Heart left ventricle (tissue), 16 donors: ENCODE measurements at places on chromosomes 11 and 22. TPM values are rescaled to one million over a fixed set of nuclear protein-coding genes. Genes with fewer than 3 reads are reported as not detected.

GRCh38 chr11:68469122-68469521 is 8.6 kb downstream of the PPP6R3 start:
- H3K27me3 ChIP-seq: no peaks in the 10 kb centered on the region
- no peak for DNase-seq
- H3K4me3 ChIP-seq: no peak overlapping the region
- H3K4me1 ChIP-seq: peaks cover 50% of the 10 kb centered on the region

- no peak overlapping the region for H3K27ac ChIP-seq
- H3K4me1 ChIP-seq: no peaks in the 10 kb centered on the region
- no peaks in the 10 kb centered on the region for H3K36me3 ChIP-seq
- no peak overlapping the region for H3K4me3 ChIP-seq
- DNase-seq: no peak
Measured at GRCh38 chr11:132186699-132187098, 816.3 kb downstream of the NTM start.

DNA sequence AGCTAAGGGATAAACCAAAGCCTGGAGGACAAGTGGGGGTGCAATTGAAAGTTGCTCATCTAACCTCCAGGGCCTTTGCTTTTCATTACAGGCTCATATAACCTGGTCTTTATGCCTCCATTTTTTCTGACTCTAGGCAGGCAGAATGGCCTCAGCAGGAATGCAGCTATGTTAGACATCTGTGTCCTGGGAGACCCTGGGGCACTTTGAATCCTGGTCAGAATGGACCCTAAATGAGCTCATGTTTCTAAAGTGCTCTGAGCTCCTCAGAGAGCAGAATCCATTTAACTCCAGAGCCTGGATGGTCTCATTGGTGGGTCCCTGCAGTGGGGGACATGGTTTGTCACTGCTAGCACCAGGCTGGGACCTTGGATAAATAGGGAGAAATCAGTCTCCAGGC is 177.3 kb downstream of the KIRREL3 start:
- no peak overlapping the region for H3K4me3 ChIP-seq
- H3K27me3 ChIP-seq: peaks cover 9% of the 10 kb centered on the region
- no peak overlapping the region for H3K27ac ChIP-seq
- H3K4me1 ChIP-seq: no peaks in the 10 kb centered on the region
- DNase-seq: no peak

DNA sequence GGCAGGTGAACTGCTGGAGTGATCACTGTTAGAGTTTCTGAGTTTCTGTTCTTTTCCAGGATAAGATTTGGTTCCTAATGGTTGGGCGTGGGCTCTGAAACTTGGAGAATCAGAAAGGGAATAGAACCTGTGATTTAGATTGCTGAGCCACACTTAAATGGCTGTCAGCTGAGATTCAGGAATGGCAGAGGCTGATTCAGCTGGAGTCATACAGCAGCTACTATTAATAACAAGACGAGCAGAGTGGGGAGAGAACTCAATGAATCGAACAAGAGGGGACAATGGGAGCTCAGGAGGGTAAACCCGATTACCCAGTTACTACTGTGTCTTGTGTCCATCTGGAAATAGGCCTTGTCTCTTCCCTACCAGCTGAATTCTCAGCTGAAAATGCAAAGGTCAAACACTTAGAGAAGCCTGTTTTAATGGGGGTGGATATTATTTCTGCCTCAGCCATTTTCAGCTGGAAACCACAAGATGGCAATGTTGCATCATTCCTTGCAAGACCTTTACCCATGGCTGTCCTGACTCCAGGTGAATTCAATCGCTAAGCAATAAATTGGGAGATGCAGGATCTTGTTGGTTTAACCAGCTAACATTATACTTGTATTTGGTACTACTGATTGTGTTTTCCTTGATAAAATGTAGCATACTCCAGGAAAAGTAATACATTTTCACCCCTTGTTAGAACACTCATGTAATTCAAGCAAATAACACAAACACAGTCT is 104.5 kb upstream of the RAG2 start:
- no peaks in the 10 kb centered on the region for H3K4me1 ChIP-seq
- no peaks in the 10 kb centered on the region for H3K36me3 ChIP-seq
- DNase-seq: no peak
- H3K27me3 ChIP-seq: no peaks in the 10 kb centered on the region

- H3K4me3 ChIP-seq: no peak overlapping the region
- H3K4me1 ChIP-seq: peaks cover 14% of the 10 kb centered on the region
- H3K27ac ChIP-seq: no peak overlapping the region
- peaks cover 87% of the 10 kb centered on the region for H3K36me3 ChIP-seq
Measured at GRCh38 chr22:28791841-28792490, 8.4 kb downstream of the XBP1 start.

- DNase-seq: no peak
- H3K4me3 ChIP-seq: no peak overlapping the region
- no peak overlapping the region for H3K27ac ChIP-seq
- H3K4me1 ChIP-seq: no peaks in the 10 kb centered on the region
- no peaks in the 10 kb centered on the region for H3K27me3 ChIP-seq
Measured at GRCh38 chr11:5238486-5238885, 4.2 kb upstream of the HBD start.

GRCh38 chr22:34534101-34534500 is 531.9 kb upstream of the ISX start:
- H3K36me3 ChIP-seq: no peaks in the 10 kb centered on the region
- no peaks in the 10 kb centered on the region for H3K27me3 ChIP-seq
- DNase-seq: no peak
- no peaks in the 10 kb centered on the region for H3K4me1 ChIP-seq
- H3K4me3 ChIP-seq: no peak overlapping the region

- H3K4me3 ChIP-seq: no peak overlapping the region
- H3K36me3 ChIP-seq: peaks cover 25% of the 10 kb centered on the region
- DNase-seq: no peak
- no peaks in the 10 kb centered on the region for H3K4me1 ChIP-seq
Measured at GRCh38 chr22:41597635-41597953, 8.0 kb upstream of the PMM1 start.

GRCh38 chr11:88415495-88415894 is 78.0 kb upstream of the CTSC start:
- H3K27ac ChIP-seq: no peak overlapping the region
- no peak for DNase-seq
- no peaks in the 10 kb centered on the region for H3K36me3 ChIP-seq
- H3K27me3 ChIP-seq: no peaks in the 10 kb centered on the region
- no peaks in the 10 kb centered on the region for H3K4me1 ChIP-seq

- no peak for DNase-seq
- no peaks in the 10 kb centered on the region for H3K36me3 ChIP-seq
- no peaks in the 10 kb centered on the region for H3K27me3 ChIP-seq
Measured at GRCh38 chr11:72782081-72782920, 11.5 kb downstream of the STARD10 start.

GRCh38 chr22:30015229-30015797 is 65.0 kb upstream of the HORMAD2 start:
- H3K4me1 ChIP-seq: no peaks in the 10 kb centered on the region
- no peak overlapping the region for H3K27ac ChIP-seq
- DNase-seq: no peak
- H3K27me3 ChIP-seq: no peaks in the 10 kb centered on the region
- H3K4me3 ChIP-seq: no peak overlapping the region
- H3K36me3 ChIP-seq: peaks cover 100% of the 10 kb centered on the region

DNA sequence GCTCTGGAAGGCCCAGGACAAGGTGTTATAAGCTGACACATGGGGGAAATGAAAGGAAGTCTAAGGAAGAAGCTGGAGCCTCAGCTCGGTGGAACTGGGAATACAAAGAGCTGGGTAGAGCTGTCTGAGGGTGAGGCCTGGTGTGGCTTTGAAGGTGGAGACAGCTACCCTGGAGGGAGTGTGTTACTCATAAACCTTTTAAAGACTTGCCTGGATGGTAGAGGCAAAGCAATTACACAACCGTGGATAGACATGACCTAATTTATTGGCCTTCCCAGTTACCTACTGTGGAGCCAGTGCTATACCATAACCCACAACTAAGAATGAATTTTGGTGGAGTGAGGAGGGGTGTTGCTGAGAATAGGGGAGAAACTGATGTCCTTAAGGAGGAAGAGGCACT is 22.6 kb downstream of the EXPH5 start:
- H3K4me3 ChIP-seq: no peak overlapping the region
- DNase-seq: no peak
- no peaks in the 10 kb centered on the region for H3K36me3 ChIP-seq
- H3K27ac ChIP-seq: no peak overlapping the region

GRCh38 chr22:39383841-39384625 is 15.5 kb upstream of the TAB1 start:
- no peak overlapping the region for H3K27ac ChIP-seq
- H3K27me3 ChIP-seq: no peaks in the 10 kb centered on the region
- DNase-seq: no peak
- no peaks in the 10 kb centered on the region for H3K36me3 ChIP-seq
- H3K4me1 ChIP-seq: peaks cover 4% of the 10 kb centered on the region
- H3K4me3 ChIP-seq: no peak overlapping the region

DNA sequence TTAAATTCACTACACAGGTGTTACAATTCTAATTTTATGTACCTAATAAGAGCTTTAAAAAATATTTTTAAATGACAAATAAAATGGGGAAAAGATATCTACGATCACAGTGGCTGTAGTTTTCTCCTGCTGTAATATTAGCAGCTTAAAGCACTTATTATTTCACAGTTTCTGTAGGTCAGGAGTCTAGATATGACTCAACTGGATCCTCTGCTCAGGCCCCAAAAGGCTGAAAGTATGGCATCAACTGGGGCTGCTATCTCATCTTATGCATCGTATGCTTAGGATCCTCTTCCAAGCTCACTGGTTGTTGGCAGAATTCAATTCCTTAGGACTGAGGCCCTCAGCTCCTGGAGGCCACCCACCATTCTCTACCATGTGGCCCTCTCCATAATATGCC is 12.8 kb downstream of the FBXO3 start:
- H3K36me3 ChIP-seq: peaks cover 100% of the 10 kb centered on the region
- no peak overlapping the region for H3K27ac ChIP-seq
- no peaks in the 10 kb centered on the region for H3K4me1 ChIP-seq
- H3K27me3 ChIP-seq: no peaks in the 10 kb centered on the region
- H3K4me3 ChIP-seq: no peak overlapping the region
- DNase-seq: no peak

- H3K36me3 ChIP-seq: no peaks in the 10 kb centered on the region
- no peak for DNase-seq
- H3K27ac ChIP-seq: no peak overlapping the region
- no peaks in the 10 kb centered on the region for H3K4me1 ChIP-seq
- H3K27me3 ChIP-seq: no peaks in the 10 kb centered on the region
Measured at GRCh38 chr11:110763249-110764011, 51.2 kb upstream of the ARHGAP20 start.

DNA sequence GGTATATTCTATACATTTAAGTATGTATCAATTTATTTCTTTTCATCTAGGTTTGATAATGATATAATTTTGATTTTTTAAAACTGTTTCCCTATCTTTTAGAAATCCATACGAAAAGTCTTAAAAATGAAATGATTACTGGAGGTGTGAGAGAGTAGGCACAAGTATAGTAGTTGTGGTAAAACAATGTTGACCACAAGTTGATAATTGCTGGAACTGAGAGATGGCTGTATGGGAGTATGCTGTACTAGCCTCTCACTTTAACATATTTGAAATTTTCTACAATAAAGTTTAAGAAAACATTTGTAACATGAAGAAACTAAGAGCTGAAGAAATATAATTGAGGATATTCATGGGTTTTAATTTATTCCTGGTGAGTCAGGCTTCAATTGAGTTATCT is 30.0 kb downstream of the FSHB start:
- no peak overlapping the region for H3K27ac ChIP-seq
- no peaks in the 10 kb centered on the region for H3K36me3 ChIP-seq
- no peak overlapping the region for H3K4me3 ChIP-seq

DNA sequence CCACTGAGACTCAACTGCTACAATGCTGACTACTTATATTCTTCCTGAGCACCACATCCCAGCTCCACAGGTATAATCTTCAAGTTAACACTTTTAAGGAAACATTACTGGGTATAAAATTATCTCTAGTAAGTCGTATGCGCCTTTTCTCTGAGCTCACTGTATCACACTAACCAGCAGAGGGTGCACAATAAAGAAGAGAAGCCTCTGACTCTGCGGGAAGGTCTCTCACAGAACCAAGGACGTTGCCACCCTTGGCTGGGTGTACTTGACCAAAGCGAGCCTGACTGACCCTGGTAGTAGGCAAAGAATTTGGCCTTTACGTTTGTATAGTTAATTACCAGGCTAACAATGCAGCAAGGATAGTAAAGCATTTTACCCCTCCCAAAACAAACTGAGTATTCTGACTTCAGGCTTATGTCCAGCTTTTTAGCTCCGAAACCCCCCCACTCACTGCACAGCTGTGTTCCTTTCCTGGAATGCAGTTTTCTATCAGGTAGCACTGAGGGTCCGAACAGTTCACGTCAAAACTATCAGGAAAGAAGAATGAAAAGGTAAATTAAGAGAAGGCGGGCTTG is at the start of gene BTBD18:
Gene BTBD18, minus strand, starts transcription at position 144 of the 578 bp plus-strand sequence. CDS start 631 bp downstream, outside the sequence.
- H3K4me3 ChIP-seq: no peak within 1 kb of the TSS
- H3K27me3 ChIP-seq: no peaks in the 10 kb centered on the region
- peaks cover 3% of the 10 kb centered on the region for H3K36me3 ChIP-seq
- H3K4me1 ChIP-seq: peaks cover 6% of the 10 kb centered on the region
- no peak within 1 kb of the TSS for H3K27ac ChIP-seq

DNA sequence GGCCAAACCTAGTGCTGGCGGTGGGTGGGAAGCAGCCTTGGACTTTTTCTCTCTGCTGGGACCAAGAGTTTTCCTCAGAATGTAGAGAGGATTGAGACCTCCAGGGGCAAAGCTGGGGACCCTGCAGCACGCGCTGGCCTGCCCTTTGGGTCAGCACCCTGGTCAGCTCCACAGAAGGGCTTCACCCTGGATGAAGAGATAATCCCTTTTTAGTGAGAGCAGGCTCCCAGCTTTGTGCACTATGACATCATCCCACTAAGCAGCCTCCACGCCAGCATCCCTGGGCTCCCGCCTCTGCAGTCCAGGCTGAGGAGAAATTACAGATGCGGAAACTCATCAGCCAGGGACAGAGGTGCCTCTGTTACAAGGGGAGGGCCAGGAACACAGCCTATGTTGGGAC is 23.5 kb downstream of the DRICH1 start:
- no peak overlapping the region for H3K4me3 ChIP-seq
- no peaks in the 10 kb centered on the region for H3K4me1 ChIP-seq
- no peak for DNase-seq
- no peak overlapping the region for H3K27ac ChIP-seq

- no peak for DNase-seq
- no peak overlapping the region for H3K27ac ChIP-seq
- H3K4me1 ChIP-seq: no peaks in the 10 kb centered on the region
- H3K27me3 ChIP-seq: no peaks in the 10 kb centered on the region
Measured at GRCh38 chr11:116413301-116414242, 359.2 kb downstream of the BUD13 start.

- H3K27ac ChIP-seq: no peak overlapping the region
- no peak overlapping the region for H3K4me3 ChIP-seq
- H3K4me1 ChIP-seq: peaks cover 3% of the 10 kb centered on the region
- H3K36me3 ChIP-seq: no peaks in the 10 kb centered on the region
Measured at GRCh38 chr11:113174882-113175281, 139.5 kb upstream of the TTC12 start.

GRCh38 chr22:32811788-32812545 is 10.5 kb downstream of the TIMP3 start:
- H3K4me1 ChIP-seq: peaks cover 95% of the 10 kb centered on the region
- peaks cover 28% of the 10 kb centered on the region for H3K36me3 ChIP-seq
- H3K4me3 ChIP-seq: no peak overlapping the region
- peak overlapping the region; percentile 38 for H3K27ac ChIP-seq
- no peaks in the 10 kb centered on the region for H3K27me3 ChIP-seq

BAIAP2L2 gene
- total RNA-seq: 0.29 TPM

GPR83 gene
- 0.20 TPM for total RNA-seq

OVOL1 gene
- total RNA-seq: not detected

LARGE1 gene
- 92.9 TPM for total RNA-seq

KCNQ1OT1 gene
- 0.28 TPM for total RNA-seq
